ENCODE measurements at places on chromosomes 2 and 18. TPM values are rescaled to one million over a fixed set of nuclear protein-coding genes. Genes with fewer than 3 reads are reported as not detected.
A peak's percentile ranks its signal among the peaks of the same experiment; 100 is the strongest.

DNA sequence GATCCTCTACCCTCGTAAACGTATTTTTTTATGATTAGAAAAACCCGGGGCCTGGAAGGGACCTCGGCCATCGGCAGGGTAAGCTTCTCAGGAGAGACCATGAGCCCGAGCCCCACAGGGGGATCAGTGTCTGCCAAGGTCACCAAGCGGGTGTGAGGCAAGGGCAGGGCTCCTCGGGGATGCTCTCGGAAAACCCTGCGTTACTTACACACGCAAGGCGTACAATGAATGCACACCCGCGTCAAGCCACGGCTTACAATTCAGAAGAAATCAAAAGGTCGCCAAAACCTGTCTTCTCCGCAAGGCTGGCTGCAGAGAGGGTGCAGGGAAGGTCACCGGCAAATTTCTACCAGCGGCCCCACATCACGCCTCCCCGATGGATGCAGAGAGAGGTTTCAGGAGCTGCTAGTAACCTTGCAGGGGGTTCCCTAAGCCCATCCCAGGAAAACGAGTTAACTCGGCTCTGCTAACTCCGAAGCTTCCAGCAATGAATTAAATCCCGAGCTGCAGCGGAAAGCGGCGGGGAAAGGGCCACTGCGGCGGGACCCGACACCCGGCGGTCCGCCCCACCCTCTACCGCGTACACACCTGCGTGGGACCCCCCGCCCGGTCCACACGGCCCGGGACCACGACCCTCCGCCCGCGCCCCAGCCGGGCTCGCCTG lies 638 bp downstream of the ST3GAL5 start:
- DNase-seq = peak; percentile 64

DNA sequence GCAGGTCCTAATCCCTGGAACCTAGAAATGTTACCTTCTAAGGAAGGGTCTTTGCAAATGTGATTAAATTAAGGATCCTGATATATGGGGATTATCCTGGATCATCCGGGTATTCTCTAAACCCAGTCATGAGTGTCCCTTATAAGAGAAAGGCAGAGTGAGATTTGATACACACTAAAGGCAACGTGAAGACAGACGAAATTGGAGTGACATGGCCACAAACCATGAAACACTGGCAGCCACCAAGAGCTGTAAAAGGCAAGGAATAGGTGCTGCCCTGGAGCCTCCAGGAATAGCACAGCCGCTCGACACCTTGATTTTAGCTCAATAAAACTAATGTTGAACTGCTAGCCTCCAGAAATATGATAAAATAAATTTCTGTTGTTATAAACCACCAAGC lies 45.0 kb downstream of the TPGS2 start:
- DNase-seq = no peak

- no peak for DNase-seq
Observed at GRCh38 chr2:27903649-27904404, 13.3 kb downstream of the BABAM2 start.

The CRYBA2 gene
- polyA plus RNA-seq = not detected

The SAG gene
- not detected for polyA plus RNA-seq
